GM12865 (cell line): ENCODE measurements at places on chromosomes 12 and 14.

GRCh38 chr12:123900871-123901376 lies 71.7 kb downstream of the CCDC92 start:
- DNase-seq = no peak

- no peak for DNase-seq
These were observed 110.3 kb downstream of the GCH1 start for GRCh38 chr14:54792288-54792687.

DNA sequence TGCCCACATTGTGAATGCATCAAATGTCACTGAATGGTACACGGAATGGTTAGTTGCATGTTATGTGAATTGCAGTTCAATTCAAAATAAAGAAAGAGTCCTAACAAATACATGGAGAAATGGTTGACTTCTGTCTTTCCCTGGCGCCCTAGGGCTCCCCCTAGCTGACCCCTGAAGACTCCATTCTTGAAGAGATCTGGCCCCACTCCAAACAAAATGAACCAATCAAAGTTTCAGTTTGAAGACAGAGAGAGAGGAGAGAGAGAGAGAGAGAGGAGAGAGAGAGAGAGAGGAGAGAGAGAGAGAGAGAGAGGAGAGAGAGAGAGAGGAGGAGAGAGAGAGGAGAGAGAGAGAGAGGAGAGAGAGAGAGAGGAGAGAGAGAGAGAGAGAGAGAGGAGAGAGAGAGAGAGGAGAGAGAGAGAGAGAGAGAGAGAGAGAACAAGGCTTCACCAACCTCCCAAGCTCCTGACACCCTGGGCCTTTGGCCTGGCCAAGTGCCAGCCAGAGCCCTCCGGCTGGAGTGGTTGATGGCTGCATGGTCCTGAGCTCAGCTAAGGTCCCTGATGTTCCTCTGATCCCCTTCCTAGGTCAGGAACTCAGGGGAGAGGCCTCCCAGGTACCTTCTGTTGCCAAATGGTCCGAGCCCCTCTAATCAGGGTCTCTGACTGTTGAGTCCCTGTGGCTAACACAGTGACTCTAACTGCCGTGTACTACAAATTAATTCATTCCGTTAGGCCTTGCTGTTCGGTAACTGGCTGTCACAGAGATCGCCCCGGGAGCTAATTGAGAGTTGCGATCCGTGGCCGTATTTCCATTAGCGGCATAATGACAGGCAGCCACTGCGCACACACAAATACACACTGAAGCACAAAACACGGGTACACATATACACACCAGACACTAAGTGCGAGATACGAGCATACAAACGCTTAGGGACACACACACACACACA lies 188.8 kb downstream of the ESRRB start:
- DNase-seq = peak; percentile 9

- DNase-seq = peak; percentile 71
These were observed at the start of gene NCOR2 for GRCh38 chr12:124566997-124567672. NCOR2 (minus strand) TSS chr12:124567612; CDS start chr12:124495251, 72,361 bp downstream.

DNA sequence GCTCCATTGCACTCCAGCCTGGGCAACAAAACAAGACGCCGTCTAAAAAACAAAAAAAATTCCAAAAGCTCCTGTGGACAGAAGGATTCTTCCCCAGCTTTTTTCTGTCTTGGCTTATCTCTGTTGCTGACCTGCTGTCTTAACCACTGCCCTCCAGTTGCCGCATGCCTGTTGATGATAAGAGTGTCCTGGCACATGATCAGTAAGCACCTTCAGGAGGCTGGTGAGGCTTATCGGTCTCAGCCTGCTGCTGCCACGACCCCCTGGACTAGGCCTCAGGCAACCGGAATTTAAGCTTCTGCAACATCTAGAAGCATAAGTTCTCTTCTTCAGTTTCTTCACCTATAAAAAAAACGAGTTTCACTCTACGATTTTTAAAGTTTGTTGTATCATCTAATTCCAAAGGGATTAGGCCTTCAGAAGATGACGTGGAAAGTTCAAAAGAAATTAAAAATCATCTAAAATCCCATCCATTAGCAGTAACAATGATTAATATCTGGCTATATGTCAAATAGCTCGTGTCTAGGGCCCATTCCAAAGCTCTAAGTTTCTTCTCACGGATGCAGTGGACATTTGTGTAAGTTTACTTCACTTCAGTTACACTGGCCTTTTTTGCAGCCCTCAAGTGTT lies 46.4 kb downstream of the RESF1 start:
- DNase-seq = no peak

DNA sequence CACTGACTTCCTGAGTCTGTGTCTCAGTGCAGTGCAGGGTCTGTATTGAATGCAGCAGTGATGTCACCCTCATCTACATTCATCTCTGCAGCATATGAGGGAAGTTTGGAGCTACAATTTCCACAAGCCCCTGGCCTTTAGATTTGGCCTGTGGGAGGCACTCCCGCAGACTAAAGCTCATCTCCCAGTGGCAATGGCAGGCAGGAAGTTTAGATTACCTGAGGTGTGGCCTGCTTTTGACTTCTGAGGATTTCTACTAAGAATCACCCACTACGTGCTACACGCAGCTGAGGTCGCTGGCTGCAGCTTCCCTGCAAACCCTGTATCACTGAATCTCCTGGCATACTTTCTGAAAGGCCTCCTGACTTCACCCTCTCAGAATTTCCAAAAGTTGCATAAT lies 202.2 kb upstream of the PRKD1 start:
- DNase-seq = no peak

DNA sequence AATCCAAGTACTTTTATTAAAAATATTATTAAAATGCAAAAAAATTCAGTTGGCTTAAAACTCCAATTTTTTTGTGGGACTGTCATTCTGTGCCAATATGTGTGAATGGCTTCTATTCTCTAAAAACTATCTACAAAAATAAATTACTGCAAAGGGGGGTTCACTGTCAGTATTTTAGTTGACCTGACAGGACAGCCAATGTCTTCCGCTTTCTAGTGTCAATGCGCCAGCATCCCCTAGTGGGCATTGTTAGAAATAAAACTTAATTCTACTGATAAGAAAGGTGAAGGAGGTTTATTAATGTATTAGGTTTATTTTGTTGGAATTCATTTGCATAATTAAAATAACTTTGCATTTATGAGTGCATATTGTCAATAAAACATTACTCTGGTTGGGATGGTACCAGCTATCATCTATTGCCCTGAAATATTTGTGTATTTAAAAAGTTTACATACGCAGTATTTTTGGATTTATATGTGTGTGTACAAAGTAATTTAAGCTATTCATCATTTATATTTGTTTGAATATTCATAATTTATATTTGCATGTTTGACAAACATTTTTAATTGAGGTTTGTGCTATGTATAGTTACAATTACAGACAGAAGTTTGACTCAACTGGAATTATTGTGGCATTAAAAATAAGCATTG lies 527.2 kb downstream of the FLRT2 start:
- DNase-seq = peak; percentile 16

- no peak for DNase-seq
These were observed 157.1 kb upstream of the GARIN2 start for GRCh38 chr14:67031920-67032774.

GRCh38 chr12:108568338-108569154 lies 6.2 kb downstream of the ISCU start:
- peak; percentile 98 for DNase-seq

DNA sequence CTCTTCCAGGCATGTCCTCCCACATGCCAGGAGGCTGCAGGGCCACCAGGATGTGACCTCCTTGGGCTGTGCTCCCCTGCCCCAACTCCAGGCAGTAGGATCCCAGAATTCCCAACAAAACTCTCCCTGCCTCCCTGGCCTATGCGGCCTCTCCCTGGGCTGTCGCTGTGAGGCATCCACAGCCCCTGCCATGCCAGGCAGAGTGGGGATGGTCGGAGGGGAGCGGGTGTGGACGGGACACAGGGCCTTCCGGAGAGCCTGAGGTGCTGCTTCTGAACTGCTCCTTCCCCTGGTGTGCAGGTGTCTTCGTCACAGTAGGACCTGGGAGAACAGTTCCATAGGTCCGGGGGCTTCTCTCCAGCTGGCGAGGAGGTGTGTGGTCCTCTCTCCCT lies 18.3 kb downstream of the GPR132 start:
- DNase-seq = no peak

GRCh38 chr14:85987292-85987691 lies 457.3 kb downstream of the FLRT2 start:
- no peak for DNase-seq

DNA sequence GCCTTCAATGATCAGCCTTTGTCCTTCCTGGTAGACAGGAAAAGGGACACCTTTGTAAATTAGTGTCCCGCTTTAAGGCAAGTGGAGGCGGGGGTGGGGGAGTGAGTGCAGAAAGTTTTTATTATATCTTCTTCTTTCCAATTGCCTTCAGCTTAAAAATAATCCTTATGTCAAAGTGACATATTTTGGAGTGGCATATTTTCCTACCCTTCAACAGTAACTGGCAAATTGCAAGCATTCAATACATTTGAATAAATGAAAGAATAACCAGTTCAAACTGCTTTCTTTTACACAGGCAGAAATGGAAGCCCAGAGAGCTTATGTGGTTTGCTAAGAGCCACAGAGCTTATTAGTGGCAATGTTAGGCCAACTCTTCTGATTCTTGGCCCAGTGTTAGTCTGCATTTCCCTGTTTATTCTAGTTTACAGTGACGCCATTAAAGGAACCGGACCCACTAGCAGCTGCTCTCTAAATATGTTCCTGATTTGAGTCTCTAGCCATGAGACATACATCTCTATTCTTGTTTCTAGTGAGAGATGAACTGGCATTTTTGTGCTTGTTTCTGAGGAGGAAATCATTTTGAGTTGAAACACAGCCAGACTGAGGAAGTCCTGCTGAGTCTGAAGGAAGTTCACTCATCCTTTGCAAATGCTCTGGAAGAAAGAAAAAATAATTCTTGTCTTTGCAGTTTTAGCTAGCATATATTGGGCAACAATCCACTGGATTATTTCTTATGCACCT lies 468.7 kb downstream of the NOVA1 start:
- no peak for DNase-seq

GRCh38 chr12:73124480-73124879 lies 852.3 kb downstream of the TRHDE start:
- DNase-seq = no peak
